ENCODE measurements at places on chromosomes 2 and 18.
A peak's percentile ranks its signal among the peaks of the same experiment; 100 is the strongest.

GRCh38 chr18:63234841-63235240 is 84.7 kb downstream of the BCL2 start:
- DNase-seq = no peak

- no peak for DNase-seq
Measured at GRCh38 chr2:218727502-218728165, 17.0 kb downstream of the TTLL4 start.

- no peak for DNase-seq
Measured at GRCh38 chr2:37323781-37324535, 675 bp downstream of the PRKD3 start.

- no peak for DNase-seq
Measured at GRCh38 chr2:15303874-15304273, 257.3 kb downstream of the NBAS start.

DNA sequence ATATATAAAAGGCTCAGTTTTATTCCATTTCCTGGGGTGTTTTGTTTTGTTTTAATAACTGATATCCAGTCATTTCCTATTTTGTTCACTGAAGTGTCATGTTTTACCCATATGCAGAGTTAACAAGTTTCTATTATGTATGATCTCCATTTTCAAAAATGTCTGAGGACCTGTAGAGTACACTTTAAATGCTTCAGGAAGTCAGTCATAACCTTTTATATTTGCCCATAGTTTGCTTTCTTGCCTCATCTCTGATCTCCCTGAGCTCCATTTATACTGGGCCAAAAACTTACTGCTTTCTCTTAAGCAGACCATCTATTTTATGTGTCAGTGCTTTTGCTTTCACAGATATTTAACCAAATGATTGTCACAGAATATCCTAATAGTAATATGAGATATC is 278.7 kb downstream of the MBD5 start:
- no peak for DNase-seq

- no peak for DNase-seq
Measured at GRCh38 chr18:63339920-63340484, 20.4 kb upstream of the BCL2 start.

GRCh38 chr2:160465406-160465805 is 28.2 kb downstream of the RBMS1 start:
- DNase-seq = no peak

DNA sequence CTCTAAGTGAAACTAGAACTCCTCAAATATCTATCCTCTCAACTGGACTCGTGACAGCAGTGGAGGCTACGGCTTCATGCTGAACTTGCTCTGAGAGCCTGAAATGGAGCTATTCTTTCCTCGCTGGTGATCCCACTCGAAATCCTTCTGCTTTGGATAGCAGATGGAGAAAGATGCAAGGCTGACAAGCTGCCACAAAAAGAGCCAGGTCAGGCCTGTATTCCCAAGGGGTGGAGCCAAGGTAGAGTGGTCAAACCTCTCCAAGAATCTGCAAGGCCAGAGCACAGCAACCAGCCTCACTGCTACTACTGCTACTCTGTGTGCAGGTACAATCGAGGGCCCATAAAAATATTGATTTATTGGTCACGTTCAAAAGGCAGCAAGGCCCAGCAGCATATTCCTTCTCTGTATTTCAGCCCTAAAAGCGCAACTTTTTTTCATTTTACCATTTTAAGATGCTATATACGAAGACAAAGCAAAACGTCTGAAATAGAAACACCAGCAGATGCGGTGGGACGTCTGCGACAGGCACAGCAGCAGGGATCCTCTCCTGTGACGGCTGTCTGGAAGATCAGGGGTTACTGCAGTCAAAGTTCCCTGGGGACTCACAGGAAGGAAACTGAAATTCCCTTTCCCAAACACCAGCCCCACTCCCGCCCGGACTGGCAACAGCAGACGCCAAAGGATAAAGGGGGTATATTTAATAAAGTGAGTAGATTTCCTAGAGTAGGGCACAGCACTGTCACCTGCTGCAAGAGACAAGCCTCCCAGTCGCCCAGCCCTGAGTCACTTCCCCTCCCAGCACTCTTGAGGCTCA is 2.4 kb downstream of the SPRED2 start:
- no peak for DNase-seq

- no peak for DNase-seq
Measured at GRCh38 chr2:132496555-132496954, 80.0 kb downstream of the GPR39 start.

DNA sequence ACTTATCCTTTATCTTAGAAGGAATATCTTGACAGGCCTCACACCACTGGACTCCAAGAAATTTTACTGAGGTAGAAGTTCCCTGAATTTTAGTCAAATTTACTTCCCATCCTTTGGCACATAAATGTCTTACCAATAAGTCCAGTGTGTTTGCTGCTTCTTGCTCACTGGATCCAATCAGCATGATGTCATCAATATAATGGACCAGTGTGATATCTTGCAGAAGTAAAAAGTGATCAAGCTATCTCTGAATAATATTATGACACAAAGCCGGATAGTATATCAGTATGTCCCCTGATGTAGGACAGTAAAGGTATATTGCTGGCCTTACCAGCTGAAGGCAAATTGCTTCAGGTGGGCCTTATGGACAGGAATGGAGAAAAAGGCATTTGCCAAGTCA is 6.9 kb upstream of the GYPC start:
- DNase-seq = no peak

DNA sequence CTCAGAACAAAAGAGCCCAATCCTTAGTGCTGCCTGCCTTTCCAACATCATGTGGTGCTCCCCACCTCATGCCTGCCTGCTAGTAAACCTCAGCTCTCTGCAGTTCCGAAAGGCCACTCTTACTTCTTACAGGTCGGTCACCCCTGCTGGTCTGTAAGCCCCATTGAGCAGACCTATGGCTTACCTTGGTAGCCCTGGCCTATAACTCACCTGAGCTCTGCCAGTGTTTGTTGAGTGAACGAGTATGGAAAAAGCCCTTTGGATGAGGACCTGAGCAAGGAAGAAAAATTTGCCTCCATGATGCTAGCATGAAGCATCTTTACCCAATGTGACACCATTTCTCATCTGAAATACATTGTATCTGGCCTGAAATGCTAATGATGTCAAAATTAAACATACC is 83.3 kb downstream of the LIPG start:
- no peak for DNase-seq

GRCh38 chr2:108629417-108629816 is 89.9 kb upstream of the RANBP2 start:
- no peak for DNase-seq

DNA sequence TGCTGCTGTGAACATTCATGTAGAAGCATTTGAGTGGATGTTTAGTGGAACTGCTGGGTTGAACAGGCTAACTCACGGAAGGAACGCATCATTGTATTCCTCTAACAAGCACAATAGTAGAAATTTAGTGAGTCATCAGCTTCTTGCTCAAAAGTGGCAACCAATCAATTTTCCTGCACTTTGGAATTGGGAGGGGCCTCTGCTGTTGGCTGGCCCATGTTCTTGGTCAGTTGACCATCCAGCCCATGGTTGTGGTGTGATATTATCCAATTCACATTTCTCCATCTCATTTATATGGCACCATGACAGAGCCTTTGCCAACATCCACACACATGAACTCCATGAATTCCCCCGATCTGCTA is 95.0 kb downstream of the TNFRSF11A start:
- DNase-seq = no peak

DNA sequence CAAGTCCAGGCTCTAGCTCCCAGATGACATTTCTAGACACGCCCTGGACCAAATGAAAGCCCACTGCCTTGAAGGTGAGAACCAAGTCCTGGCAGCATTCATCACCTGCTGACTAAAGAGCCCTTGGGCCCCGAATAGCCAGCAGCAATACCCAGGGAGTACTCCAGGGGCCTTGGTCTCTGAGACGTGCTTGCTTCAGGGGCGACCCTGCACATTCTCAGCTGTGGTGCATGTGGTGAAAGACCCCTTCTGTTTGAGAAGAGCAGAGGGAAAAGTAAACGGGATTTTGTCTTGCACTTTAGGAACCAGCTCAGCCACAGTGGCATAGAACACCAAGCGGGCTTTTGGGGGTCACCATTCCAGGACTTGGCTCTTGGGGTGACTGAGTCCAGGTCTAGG is 260.5 kb upstream of the MYT1L start:
- DNase-seq = no peak

- DNase-seq = peak; percentile 32
Measured at GRCh38 chr2:96264656-96265348, 995 bp downstream of the TMEM127 start.

DNA sequence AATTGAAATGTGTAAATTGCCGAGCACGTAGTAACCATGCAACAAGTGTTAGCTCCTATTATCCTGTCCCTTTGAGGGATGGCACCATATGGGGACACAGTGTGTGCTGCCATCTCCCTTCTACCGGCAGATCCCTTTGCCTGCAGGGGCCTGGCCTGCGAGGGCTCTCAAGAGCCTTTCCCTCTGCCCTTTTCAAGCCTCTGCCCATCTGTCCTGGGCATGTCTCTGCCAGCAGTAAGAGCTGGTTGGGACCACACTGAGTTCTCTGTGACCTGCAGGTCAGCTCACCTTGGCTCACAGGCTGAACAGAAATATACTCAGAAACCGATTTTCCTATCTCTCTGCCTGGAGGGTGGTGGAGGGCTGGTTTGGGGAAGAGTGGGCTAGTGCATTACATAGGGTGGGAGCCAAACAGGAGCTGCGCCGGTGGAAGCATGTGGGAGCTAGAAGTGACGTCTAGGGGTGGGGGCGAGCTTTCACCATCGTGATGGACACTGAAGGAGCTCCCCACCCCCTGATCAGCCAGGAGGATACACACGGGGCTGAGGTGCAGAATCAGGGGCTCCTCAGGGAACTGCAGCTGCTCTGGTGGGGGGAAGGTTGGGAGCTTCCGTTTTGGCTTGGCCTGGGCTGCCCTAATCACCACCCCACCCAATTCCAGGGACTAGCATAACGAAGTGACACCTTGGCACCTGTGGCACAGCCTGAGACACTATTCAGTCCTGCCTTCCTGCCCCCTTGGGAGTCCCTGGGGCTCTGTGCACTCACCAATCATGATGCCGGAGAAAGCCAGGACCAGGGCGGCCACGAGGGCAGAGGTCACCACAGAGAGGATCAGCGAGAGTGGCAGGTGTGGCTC is 109.7 kb downstream of the CLIP4 start:
- DNase-seq = no peak

GRCh38 chr2:28673338-28673737 is 78.3 kb upstream of the PPP1CB start:
- DNase-seq = no peak

DNA sequence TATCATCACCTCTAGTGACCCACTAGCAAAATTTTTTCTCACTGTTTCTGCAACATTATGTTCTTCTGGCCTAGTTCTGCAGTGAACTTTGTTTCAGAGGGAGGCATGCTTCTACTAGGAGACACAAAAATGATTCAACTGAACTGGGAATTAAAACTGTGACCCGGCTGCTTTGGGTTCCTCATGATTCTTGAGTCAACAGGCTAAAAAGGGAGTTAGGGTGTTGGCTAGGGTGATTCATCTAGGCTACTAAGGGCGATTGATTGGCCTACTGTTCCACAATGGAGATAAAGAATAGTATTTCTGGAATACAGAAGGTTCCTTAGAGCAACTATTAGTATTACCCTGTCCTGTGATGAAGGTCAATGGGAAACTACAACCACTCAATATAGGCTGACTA is 179.5 kb downstream of the PPP1R1C start:
- DNase-seq = no peak

GRCh38 chr2:194385376-194385775 is 1271.7 kb upstream of the SLC39A10 start:
- DNase-seq = no peak

GRCh38 chr2:204869132-204869823 is 324.0 kb downstream of the PARD3B start:
- DNase-seq = no peak

GRCh38 chr2:43203373-43203772 is 23.0 kb downstream of the ZFP36L2 start:
- no peak for DNase-seq

DNA sequence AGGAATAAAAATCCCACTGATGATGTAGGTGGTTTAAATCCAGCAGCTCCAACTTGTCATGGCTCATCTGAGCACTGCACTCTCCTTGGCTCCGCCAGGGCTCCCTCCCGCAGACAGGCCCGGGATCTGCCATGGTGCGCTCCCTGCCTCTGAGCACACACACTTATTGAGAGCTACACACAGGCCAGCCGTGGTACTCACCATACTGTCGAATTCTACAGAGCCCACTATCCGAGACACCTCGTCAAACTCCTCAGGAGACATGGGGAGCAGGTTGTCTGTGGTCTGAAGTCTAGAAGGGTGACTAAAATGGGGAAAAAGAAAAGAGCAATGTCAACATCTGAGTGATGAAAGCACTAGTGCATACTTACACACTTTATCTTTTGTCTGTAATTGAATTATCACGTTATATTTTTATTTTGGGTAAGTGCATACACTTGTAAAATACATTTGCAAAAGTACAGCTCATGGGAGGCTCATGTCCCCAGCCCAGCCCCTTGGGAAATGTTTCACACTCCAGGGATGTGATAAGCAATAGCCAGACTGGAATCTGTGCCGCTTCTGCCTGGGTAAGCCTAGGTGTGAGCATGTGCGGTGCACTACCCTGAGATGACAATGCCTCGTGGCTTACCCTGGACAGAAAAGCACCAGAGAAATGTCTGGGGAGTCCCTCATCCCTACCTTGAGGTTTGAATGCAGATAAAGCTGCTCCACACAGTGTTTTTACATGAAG is 39.2 kb downstream of the STAT1 start:
- no peak for DNase-seq

DNA sequence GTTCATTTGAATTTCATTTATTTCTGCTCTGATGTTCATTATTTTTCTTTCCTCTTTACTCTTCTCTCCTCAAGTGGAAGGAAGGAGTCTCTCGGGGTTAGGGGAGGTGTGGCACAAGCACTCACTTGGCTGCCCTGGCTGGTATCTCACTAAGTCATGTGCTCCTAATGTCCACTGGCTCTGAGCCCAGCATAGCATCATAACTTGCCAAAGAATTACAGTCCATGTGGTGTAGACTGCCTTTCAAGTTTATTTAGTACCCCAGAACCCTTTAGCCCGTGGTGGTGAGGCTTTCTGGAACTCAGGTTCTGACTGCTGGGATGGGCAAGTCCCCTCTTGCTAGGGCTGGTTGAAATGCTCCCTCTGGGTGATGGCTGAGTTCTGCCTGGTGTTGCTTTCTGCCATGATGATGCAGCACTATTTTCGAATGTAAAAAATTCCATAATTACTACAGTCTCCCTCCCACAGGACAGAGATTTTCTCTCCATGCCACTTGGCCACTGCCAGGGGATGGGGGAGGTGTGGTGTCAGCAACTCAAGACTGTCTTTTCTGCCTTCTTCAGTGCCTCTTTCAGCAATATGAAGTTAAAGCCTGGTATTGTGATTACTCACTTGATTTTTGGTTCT is 22.2 kb downstream of the SPAG16 start:
- no peak for DNase-seq

GRCh38 chr2:31957354-31958139 is 53.3 kb downstream of the MEMO1 start:
- no peak for DNase-seq

- no peak for DNase-seq
Measured at GRCh38 chr18:52130624-52131301, 209.2 kb upstream of the DCC start.

- no peak for DNase-seq
Measured at GRCh38 chr2:136917411-136917881, 152.1 kb downstream of the THSD7B start.
